ENCODE measurements at places on chromosomes 16 and 17.

- no peak for DNase-seq
Measured at GRCh38 chr17:13973960-13974651, 95.2 kb upstream of the COX10 start.

- no peak for DNase-seq
Measured at GRCh38 chr17:7021993-7022778, 664 bp upstream of the BCL6B start.

DNA sequence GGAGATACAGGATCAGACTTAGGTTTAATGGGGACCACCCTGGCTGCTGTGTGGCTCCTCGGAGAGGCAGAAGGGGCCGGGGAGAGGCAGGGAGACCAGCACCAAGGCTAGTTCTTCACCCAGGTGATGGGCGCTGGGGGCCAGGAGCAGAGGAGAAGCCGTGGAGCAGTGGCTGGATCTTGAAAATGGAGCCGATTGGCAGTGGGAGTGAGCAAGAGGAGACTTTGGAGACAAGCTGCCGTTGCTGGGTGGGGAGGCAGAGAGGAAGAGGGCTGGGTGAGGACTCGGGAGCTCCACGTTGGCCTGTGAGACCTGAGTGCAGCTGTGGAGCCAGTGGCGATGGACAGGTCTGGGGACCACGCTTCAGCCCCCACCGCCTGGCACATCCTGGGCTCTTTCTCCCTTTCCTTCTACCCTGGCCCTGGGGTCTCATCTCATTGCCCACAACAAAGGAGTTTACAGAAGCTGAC is 9.0 kb downstream of the RAB11FIP4 start:
- no peak for DNase-seq

- DNase-seq = no peak
Measured at GRCh38 chr16:85308611-85309540, 196.6 kb upstream of the CIBAR2 start.

GRCh38 chr17:8120520-8121406 is 2.4 kb upstream of the ALOXE3 start:
- DNase-seq = peak; percentile 35

DNA sequence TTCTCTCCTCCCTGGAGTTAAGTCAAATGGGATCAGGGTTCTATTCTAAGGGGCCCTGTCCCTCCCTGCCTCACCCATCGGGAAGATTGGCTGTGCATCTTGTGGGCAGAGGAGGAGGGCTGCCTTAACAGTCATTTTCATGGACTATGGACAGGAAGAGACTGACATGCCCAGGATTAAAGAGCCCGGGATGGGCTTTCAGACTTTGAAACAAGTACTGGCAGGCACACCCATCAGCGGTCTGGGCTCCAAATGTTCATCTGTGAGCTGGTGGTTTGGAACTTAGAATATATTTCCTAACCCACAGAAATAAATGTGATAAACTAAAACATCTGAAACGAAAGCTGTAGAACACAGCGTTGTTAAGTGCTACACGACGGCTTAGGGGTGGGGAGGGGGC is 6.5 kb downstream of the SLC6A4 start:
- DNase-seq = no peak

GRCh38 chr16:84726669-84727467 is 27.1 kb downstream of the USP10 start:
- DNase-seq = no peak

GRCh38 chr16:87657621-87658192 is 55.4 kb downstream of the JPH3 start:
- no peak for DNase-seq

GRCh38 chr17:34206569-34206968 is 48.5 kb upstream of the CCL2 start:
- no peak for DNase-seq

GRCh38 chr16:74740795-74741304 is 33.8 kb downstream of the FA2H start:
- DNase-seq = no peak

- DNase-seq = no peak
Measured at GRCh38 chr16:57686577-57686976, 8.0 kb upstream of the DRC7 start.

DNA sequence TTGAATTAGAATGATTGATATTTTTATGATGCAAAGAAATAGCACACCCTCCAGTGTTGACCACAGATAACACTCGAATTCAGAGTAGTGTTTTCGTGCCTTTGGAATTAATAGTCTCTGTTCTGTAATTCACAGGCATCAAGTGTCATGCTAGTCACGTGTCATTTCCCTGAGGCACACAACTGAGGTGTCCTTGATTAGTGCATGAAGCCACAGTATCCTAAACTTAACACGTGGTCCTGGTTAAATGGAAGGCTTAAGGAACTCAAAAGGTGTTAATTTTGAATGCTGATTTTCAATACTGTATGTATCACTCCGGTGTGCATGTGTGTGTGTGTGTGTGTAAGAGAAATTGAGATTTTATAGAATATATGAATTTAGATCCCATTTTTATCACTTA is 625.6 kb downstream of the TMEM114 start:
- no peak for DNase-seq

GRCh38 chr17:71580220-71580619 is 540.6 kb upstream of the SOX9 start:
- DNase-seq = no peak

- no peak for DNase-seq
Measured at GRCh38 chr17:82859431-82860403, 19.9 kb upstream of the ZNF750 start.

- DNase-seq = no peak
Measured at GRCh38 chr17:28460901-28461300, 12.5 kb upstream of the SLC13A2 start.

DNA sequence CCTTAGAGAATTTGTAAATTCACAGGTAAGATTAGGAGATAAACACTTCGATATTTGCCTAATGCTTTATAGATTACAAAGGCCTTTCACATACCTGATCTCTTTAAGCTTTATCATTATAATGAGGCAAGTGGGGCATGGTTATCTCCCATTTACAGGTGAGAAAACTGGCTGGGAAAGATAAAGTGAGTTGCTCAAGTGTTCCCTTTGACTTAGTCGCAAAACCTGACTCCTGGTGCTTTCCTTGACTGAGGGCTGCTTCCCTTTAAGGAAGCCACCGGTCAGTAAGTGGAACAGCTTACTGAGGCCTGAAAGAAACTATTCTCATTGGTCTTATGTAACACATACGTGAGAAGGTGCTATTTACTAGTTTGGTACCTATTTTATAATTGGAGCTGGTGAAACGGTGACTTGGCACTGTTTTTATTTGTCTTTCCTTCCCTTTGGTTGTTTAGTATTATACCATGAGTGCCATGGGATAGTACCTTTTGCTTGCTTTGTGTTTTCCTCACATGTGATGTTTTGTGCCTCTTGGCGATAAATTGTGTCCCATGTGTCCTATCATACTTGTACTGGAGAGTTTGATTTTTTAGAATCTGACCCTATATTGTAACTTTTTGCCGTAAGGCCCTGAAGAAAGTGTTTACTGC is 57.2 kb downstream of the NUP88 start:
- no peak for DNase-seq

DNA sequence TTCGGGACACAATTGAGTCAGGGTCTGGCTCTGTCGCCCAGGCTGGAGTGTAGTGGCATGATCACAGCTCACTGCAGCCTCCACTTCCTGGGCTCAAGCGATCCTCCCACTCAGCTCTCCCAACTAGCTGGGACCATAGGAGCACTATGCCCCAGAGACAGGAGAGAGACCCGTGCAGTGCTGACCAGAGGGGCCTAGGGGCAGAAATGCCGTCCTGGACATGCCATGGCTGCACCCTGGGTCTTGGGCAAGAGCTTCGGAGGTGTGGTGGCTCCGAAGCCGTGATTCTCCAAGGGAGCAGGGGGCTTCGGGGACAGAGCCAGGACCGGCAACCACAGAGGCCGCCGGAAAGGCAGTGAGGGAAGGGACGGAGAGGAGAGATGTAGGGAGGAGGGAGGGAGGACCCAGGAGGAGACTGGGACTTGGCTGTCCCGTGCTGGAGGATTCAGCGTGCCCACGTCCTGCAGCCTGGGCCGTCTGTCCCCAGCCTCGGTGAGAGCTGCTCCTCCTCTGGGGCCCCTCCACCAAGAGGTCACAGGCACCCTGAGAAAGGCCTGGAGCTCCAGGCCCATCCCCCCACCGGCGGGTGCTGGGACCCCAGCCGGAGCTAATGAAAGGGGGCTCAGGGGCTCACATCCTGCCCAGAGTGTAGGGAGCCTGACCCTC is 21.9 kb downstream of the TPSD1 start:
- DNase-seq = no peak

- no peak for DNase-seq
Measured at GRCh38 chr17:20234276-20234675, 225.1 kb downstream of the SPECC1 start.

GRCh38 chr16:6645768-6646568 is 686.7 kb upstream of the RBFOX1 start:
- no peak for DNase-seq

DNA sequence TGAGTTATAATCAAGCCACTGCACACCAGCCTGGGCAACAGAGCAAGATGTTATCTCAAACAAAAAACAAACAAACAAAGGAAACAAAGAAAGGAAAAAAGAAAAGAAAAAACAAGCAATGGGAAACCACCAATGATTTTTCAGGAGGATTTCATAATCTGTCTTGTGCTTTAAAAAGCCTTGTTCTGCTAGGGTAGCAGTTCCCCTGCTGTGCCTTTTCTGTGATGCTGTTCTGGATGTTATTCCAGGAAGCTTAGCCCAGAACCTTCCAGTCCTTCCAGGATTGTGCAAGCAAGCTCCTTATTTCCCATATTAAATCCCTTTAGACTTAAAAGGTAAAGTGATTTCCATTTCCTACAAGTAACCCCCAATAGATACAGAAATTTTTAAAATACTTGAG is 171.1 kb downstream of the ABCC12 start:
- DNase-seq = no peak

GRCh38 chr17:82229698-82230608 is 1.1 kb downstream of the SLC16A3 start:
- no peak for DNase-seq

- no peak for DNase-seq
Measured at GRCh38 chr17:70869402-70870085, 700.2 kb downstream of the KCNJ2 start.

GRCh38 chr16:1917056-1917664 is 1.1 kb downstream of the HS3ST6 start:
- DNase-seq = no peak

- DNase-seq = no peak
Measured at GRCh38 chr17:726271-726919, 6.0 kb upstream of the TLCD3A start.

GRCh38 chr17:44924107-44924544 is 8.8 kb upstream of the GFAP start:
- DNase-seq = no peak

GRCh38 chr17:17387017-17387497 is 83.9 kb downstream of the NT5M start:
- no peak for DNase-seq

DNA sequence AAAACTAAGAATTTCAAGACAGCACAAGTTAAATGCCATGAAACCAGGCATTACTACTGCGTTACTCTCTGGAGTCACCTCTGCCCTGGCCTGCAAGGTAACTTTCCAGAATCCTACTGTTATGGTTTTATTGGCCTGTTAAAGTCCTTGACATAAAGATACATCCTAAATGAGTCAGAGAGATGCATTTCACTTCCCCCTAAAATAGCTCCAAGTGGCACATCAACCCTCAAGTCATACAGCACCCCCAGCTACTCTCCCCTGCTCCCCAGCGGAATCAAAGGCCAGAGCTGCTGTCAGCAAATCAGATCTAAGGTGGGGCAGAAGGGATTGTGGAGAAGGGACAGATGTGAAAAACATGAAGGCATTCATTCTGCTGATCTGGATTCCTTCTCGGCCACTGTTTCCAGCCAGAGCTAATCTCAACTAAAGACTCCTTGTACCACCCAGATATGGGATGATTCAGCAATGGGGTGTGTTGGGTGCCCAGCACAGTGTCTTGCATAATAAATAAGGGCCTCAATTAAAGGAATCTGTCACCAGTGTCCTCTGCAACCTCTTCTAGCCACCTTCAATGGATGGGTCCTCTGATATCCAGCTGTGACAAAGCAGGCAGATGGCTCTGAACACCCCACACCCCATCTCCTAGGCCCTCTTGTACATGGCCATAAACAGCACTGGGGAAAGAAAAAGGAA is 8.5 kb upstream of the CCL1 start:
- DNase-seq = no peak

- no peak for DNase-seq
Measured at GRCh38 chr16:4064950-4065352, 51.3 kb downstream of the ADCY9 start.

GRCh38 chr16:19005561-19006445 is 22.1 kb downstream of the TMC7 start:
- DNase-seq = no peak
